Fibroblast of skin of left biceps (primary cell): ENCODE measurements at places on chromosomes 13 and 19.

GRCh38 chr13:95246292-95247082 is 54.8 kb downstream of the ABCC4 start:
- DNase-seq: no peak

DNA sequence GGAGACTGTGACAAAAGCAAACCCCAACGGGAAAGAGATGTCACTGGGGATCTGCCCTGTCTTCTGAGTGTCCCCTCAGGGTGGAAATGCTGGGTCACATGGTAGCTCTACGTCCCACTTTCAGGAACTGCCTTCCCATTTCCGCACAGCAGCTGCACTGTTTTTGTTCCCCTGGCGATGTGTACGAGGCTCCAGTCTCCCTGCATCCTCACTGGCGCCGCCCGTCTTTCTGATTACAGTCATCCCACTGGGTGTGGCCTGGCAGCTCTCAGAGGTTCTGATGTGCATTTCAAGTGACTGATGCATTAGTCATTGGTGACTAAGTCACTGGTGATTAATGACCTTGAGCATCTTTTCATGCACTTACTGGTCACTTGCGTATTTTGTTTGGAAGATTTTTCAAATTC is 21.2 kb downstream of the PCID2 start:
- DNase-seq: peak; percentile 96

DNA sequence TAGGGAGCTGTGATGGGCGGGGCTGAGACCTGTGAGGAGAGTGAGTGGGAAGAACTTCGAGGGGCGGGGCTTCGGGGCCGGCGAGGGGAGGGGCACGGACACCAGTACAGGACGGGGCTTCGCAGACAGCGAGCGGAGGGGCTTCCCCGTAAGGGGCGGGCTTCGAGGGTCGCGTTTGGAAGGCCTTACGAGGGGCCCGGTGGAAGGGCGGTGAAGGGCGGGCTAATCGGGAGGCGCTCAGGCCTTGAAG is 4.1 kb upstream of the EMP3 start:
- DNase-seq: peak; percentile 70

GRCh38 chr13:24153979-24154701 is 6.4 kb upstream of the SPATA13 start:
- DNase-seq: no peak

GRCh38 chr19:33464733-33465115 is 56.9 kb downstream of the PEPD start:
- no peak for DNase-seq

GRCh38 chr13:35672611-35673010 is 196.1 kb upstream of the MAB21L1 start:
- peak; percentile 82 for DNase-seq

- DNase-seq: no peak
Measured at GRCh38 chr19:48668332-48668731, 4.5 kb downstream of the NTN5 start.

- no peak for DNase-seq
Measured at GRCh38 chr13:107650081-107650701, 565.1 kb downstream of the LIG4 start.

DNA sequence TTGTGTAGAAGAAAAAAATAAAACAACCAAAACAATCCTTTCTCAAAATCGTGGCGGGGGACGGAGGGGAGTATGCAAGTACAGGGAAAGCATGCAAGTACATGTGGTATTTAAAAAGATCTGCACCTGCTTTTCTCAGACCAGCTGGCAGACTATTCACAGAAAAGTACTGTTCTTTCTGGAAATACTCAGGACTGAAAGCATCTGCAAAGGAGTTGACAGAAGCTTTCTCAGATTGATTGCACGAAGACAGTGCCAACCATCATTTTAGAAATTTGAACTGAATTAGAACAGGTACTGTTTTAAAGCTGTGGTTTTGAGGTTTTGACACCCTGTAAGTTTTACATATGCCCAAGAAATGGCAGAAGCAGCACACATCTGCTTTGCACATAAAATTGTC is 19.8 kb upstream of the PCDH8 start:
- DNase-seq: no peak

GRCh38 chr13:46071590-46072249 is 19.2 kb upstream of the ZC3H13 start:
- no peak for DNase-seq

DNA sequence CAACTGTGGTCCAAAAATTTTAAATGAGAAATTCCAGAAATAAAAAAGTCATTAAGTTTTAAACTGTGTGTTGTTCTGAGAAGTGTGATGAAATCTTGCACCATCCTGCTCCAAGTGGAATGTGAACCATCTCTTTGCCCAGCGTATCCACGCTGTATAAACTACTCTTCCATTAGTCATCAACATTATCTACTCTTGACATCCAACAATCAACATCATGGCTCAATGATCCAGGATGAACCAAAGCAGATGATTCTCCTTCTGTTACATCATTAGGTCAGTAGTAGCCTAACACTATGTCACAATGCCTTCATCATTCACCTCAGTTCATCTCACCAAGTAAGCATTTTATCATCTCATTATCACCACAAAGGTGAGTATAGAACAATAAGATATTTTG is 55.3 kb downstream of the SUCLA2 start:
- DNase-seq: peak; percentile 45
